Nephron progenitor cell (in vitro differentiated cells): ENCODE measurements at places on chromosomes 12 and 14.

GRCh38 chr12:124590447-124590846 is 23.0 kb upstream of the NCOR2 start:
- no peak for DNase-seq

- DNase-seq: no peak
Observed at GRCh38 chr14:52190337-52190931, 77.1 kb upstream of the PTGDR start.

DNA sequence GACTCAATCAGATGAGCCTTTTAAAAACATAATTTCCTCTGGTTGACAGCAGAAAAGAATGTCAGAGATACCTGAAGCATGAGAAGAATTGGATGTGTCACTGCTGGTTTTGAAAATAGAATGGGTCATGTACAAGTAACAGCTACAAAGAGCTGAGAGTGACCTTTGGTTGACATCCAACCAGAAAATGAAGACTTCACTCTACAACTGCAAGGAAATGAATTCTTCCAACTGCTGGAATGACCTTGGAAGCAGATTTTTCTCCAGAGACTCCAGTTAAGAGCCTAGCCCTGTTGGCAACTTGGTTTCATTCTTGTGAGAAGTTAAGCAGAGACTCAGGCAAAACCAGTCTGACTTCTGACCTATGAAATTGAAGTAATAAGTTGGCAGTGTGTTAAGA is 505.9 kb downstream of the SLC16A7 start:
- DNase-seq: no peak

DNA sequence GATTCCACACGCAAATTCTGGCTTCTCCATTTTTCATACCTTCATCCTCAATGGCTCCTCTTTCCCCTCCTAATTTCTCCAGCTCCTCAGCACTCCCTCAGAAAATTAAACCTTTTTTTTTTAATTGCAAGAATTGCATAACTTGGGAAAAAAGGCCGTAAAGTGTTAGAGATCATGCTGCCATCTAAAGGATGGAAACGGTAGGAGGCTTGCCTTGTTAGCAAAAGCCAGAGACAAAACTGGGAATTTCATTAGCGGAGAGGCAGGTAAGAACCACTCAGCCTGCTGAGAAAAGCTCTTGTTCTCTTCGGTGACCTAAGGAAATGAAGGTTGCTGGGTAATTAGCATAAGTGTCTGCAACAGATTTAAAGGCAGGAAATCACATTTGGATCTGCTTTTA is 204.3 kb downstream of the AEBP2 start:
- DNase-seq: no peak

GRCh38 chr12:101480849-101481248 is 5.7 kb downstream of the SPIC start:
- DNase-seq: no peak

- DNase-seq: no peak
Observed at GRCh38 chr12:123433615-123434014, 2.9 kb downstream of the RILPL2 start.

DNA sequence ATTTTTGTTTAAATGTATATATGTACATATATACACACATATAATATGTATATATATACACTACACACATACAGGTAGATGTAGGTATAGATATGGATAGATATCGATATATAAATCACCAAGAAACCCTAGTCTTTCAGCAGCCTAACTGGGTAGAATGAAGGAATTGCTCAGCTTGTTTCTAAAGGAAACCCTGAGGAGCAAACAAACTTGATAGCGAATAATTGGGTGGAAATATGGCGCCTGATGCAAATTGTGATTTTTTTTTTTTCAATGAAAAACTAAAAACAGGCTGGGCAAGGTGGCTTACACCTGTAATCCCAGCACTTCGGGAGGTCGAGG is 254 bp upstream of the CCDC177 start:
- DNase-seq: no peak

- DNase-seq: no peak
Observed at GRCh38 chr12:124680863-124681778, 113.7 kb upstream of the NCOR2 start.

DNA sequence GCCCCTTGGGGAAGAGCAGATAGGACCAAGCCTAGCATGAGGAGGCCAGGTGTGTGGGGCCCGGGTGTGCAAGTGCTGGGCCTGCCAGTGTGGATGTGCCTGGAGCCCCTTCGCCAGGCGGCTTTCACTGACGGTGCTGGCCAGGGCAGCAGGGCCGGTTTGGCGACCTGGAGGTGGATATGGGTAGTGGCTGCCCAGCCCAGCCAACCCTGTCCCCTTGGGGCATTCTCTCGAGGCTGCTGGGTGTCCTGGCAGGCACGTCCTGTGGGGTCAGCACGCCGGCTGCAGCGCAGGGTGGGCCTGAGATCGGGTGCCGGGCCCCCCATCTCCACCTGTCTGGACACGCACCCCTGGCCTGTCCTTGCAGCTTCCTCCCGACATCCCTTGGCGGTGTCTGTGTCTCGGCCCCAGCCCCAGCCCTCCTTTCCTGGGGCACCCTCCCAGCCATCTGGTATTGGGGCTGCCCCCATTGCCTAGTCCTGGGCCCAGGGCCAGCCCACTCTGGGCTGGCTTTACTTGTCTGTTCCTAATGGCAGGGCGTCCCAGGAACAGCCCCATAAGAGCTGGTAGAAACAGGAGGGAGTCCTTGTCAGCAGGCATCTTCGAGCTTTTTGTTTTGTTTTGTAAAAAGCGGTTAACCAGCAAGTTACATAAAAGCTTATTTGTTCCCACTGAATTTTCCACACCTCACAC is 7.2 kb upstream of the CRIP2 start:
- DNase-seq: no peak

DNA sequence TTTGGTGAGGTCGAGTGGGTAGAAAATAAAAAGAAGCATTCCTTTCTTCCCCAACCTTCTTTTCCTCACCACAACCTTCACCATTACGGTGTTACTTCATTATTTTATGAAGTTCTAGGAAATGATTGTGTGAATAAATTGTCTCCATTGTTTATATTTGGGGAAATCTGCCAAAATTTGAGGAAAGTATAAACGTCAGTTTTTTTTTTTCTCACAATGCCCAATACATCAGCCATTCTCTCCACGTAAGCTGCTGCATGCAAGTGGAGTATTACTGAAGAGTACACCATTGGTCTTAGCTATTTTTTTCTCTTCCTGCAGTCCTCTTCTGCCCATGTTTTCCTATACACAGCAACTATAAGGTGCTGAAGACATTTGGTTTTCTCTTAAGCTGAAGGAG is 9.1 kb upstream of the POLR3B start:
- DNase-seq: no peak

DNA sequence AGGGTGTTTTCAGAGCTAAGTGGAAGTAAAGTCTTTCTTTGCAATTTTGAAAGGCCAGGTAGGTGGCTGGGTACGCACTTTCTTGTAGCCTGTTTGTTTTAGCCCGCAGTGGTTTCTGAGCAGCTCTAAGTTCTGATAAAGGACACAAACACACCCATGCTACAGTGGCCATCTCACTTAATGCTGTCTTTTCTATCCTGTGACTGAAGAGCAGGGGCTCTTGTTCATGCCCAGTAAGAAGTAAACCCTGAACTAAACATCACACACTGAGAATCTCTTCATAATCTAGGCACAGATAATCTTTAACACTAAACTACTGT is 427.2 kb downstream of the RAD51B start:
- DNase-seq: no peak

- DNase-seq: no peak
Observed at GRCh38 chr14:105064721-105065143, 498 bp downstream of the GPR132 start.

GRCh38 chr14:96929950-96930349 is 132.8 kb downstream of the VRK1 start:
- DNase-seq: no peak

DNA sequence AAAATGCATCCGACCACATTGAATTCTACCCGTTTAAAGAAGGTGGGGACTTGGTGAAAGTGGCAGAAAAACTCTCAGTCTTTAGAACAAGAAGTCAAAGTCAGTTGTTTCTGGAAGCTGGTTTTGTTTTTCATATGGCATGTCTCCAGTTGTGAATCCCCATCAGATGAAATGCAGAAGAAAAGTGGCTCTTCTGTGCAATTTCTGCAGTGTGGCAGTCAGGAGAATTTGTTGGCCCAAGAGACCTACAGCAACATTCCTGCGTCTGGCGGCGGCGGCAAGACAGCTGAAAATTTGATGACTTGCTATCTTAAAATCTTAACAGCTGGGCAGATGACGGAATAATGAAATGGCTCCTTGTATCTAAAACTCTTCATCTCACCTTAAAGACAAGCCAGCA is 201.5 kb downstream of the FOXN3 start:
- no peak for DNase-seq

DNA sequence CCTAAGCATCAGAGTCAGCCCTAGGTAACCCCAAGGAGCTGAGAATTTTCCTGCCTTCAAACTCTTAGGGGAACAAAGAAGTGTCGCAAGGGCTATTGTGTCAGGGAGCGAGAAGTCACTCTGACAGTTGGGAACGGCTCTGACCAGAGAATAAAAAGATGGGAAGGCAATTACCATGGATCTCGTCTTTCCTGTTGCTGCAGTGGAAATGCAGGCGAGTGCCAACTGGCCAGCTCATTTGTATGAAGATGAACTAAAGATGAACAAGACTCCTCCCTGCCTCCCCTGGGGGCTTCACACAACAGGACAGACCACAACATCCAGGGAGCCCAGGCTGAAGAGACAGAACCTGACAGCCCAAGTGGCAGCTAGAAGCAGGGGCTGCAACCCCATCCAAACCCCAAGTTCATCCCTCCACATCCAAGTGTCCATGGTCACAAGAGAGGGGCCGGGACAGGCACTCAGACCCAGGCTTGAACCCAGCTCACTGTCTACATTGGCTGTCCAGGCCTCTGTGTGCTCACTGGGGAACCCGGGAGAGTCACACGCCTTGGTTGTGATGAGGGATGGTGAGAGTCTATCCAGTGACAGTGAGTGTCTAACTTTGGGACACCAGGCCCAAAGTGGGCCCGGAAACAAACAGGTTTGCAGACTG is 322.4 kb downstream of the BCL11B start:
- no peak for DNase-seq

DNA sequence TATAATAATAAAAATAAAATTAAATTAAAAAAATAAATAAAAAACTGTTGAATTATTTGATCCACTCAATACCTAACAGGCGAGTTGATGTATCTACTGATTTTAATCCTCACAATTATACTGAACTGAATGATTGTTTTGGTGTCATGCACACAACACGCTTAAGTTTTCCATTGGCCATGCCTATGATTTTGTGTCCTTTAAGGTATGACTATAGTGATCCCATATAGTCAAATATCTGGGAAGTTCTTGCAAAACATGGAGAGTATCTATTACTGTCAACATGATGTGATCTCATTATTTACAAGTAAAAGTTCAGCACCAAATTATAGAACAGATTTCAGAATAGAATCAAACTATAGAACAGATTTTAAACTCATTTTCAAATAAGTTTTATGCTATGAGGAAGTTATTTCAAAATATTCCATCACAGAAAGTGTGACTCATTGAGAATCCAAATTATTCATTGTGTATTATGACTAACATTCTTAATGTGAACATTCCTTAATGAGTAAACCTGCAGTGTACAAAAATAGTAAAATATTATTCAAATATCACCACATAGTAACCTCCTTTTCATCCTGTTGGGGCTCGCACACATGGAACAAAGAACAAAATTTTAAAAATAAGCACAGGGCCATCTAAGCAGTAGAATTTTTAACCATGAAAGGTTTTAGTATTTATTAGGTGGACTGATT is 190.4 kb downstream of the SLC25A21 start:
- no peak for DNase-seq

DNA sequence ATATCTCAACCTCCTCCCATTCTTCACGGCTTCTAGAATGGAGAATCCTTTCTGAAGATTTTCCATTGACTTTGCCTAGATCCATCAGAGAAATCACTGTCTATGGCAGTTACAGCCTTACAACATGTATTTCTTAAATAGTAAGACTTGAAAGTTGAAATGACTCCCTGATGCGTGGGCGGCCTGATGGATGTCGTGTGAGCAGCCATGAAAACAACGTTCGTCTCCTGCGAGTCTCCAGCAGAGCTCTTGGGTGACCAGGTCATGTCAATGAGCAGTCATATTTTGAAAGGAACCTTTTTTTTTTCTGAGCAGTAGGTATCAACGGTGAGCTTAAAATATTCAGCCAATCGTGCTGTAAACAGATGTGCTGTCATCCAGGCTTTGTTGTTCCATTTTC is 139.9 kb upstream of the C14orf180 start:
- no peak for DNase-seq

DNA sequence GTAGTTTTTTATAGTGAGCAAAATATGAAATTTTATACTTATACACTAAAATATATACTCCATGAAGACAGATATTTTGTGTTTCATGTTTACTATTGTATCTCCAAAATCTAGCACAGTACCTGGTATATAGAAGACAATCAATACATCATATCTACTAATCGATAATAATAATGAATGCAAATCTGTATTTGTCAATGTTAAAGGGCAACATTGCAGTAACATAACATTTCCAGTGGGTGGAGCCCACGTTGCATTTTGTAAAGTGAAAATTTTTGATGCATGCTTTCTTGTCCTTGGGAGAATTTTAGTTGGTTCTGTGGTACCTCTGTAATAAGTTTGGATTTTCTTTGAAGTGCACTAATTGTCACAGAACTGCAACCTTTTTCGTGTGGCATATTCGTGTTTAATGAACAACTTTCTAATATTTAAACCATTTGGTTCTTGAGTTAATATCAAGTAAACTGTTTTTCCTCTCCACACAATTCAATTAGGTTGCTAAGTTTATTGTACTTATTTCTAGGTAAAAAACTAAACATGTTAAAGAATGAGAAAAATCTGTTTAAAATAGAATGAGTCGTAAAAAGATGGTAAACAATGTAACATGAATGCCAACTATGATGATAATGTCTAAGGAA is 47.4 kb downstream of the AVPR1A start:
- peak; percentile 17 for DNase-seq

- DNase-seq: no peak
Observed at GRCh38 chr12:94831081-94831751, 172.3 kb downstream of the NDUFA12 start.

- no peak for DNase-seq
Observed at GRCh38 chr14:102145395-102145794, 5.7 kb downstream of the WDR20 start.

DNA sequence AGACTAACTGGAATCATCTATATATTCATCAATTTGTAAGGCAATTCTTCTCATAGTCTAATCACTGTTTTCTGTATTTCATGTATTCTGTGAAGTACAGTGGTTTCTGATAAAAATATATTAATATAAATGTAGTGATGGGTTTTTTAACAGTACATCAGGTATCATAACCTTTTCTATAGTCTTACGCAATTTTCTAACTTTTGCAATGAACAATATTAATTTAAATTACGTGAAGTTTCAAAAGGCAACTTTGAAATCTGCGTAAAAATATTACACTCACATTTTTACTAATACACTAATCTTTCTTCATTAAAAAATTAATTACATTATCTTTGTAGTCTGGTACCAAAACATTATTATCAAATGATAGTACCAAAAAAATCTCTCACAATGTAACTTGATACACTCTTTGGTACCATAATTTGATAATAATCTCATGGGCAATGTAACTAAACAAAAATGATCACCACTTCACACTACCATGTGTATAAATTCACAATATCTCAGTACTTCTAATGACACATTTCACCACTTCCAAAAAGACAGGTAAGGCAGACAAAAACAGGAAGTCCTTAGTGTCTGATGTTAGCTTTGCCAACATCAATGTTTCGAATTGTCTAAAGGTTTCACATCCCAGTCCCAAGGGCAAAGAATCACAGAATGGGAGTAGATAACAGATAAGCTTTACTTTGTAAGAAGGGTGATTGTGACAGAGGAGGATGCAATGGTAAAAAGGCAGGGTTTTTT is 8.7 kb downstream of the DNAI7 start:
- DNase-seq: no peak

- DNase-seq: no peak
Observed at GRCh38 chr12:18583655-18584054, 154.2 kb downstream of the PLCZ1 start.

- no peak for DNase-seq
Observed at GRCh38 chr12:116368196-116369194, 91.0 kb upstream of the MED13L start.
